Activated T-cell treated with anti-CD3 and anti-CD28 coated beads, Interleukin-2, amount 50 U/mL, for 72 hours (primary cell): ENCODE measurements at places on chromosomes 3 and 15. TPM values are rescaled to one million over a fixed set of nuclear protein-coding genes. Genes with fewer than 3 reads are reported as not detected.

The PP2D1 gene
- not detected for total RNA-seq

- DNase-seq: no peak
- H3K4me1 ChIP-seq: no peaks in the 10 kb centered on the region
- no peaks in the 10 kb centered on the region for H3K27me3 ChIP-seq
- no peaks in the 10 kb centered on the region for H3K36me3 ChIP-seq
These were observed 261.5 kb upstream of the COL8A1 start for GRCh38 chr3:99376926-99377325.

The ZIC4 gene
- total RNA-seq: not detected

- H3K27me3 ChIP-seq: peaks cover 12% of the 10 kb centered on the region
- peaks cover 7% of the 10 kb centered on the region for H3K4me1 ChIP-seq
- no peak overlapping the region for H3K4me3 ChIP-seq
- no peaks in the 10 kb centered on the region for H3K36me3 ChIP-seq
These were observed 90.7 kb downstream of the IGF2BP2 start for GRCh38 chr3:185733980-185734724.

The SIAH2 gene
- total RNA-seq: 91.2 TPM

GRCh38 chr3:49013113-49013737 is 5.2 kb downstream of the DALRD3 start:
- peaks cover 4% of the 10 kb centered on the region for H3K36me3 ChIP-seq
- no peaks in the 10 kb centered on the region for H3K27me3 ChIP-seq
- H3K4me1 ChIP-seq: peaks cover 34% of the 10 kb centered on the region
- H3K27ac ChIP-seq: no peak overlapping the region

GRCh38 chr3:194339356-194339755 is 11.8 kb downstream of the CPN2 start:
- H3K27ac ChIP-seq: no peak overlapping the region
- H3K36me3 ChIP-seq: no peaks in the 10 kb centered on the region
- DNase-seq: no peak
- H3K27me3 ChIP-seq: peaks cover 17% of the 10 kb centered on the region
- H3K4me1 ChIP-seq: peaks cover 7% of the 10 kb centered on the region

- no peak overlapping the region for H3K27ac ChIP-seq
- no peaks in the 10 kb centered on the region for H3K27me3 ChIP-seq
- no peaks in the 10 kb centered on the region for H3K4me1 ChIP-seq
- DNase-seq: no peak
- no peaks in the 10 kb centered on the region for H3K36me3 ChIP-seq
These were observed 127.5 kb upstream of the PLXNA1 start for GRCh38 chr3:126855374-126855773.

DNA sequence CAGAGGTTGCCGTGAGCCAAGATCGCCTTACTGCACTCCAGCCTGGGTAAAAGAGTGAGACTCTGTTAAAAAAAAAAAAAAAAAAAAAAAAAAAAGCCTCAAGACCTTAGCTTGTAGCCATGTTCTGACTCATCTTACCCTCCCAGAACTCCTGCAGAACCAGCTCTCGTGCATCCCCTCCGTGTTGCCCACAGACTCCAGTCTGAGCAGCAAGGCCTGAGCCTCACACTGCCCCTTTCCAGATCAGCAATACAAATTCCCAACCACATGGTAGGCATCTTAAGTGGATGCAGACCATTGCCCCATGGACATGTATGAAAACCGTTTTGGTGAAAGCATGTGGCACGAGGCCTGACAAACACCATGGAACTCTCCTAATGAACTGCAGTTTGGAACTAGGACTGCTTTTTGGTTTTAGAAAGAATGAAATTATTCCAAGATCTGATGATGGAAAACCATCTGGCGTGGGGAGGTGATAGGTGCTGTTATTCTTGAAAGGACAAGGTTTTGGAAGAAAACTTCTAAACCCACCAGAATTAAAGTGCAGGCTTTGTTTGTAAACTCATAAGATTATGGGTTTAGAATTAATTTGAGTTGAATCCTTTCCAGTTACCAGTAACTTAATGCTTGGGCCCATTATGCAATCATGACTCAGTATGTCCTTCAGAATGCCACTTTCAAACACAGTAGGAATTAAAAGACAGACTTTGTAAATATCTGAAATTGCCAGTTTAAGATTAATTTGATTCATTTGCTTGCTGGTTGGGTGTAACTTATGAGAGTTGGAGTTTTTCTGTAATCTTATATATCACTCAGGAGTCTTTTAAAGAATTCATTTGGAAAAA is 163.7 kb upstream of the LRTM1 start:
- no peaks in the 10 kb centered on the region for H3K36me3 ChIP-seq
- no peaks in the 10 kb centered on the region for H3K27me3 ChIP-seq
- no peak overlapping the region for H3K4me3 ChIP-seq

DNA sequence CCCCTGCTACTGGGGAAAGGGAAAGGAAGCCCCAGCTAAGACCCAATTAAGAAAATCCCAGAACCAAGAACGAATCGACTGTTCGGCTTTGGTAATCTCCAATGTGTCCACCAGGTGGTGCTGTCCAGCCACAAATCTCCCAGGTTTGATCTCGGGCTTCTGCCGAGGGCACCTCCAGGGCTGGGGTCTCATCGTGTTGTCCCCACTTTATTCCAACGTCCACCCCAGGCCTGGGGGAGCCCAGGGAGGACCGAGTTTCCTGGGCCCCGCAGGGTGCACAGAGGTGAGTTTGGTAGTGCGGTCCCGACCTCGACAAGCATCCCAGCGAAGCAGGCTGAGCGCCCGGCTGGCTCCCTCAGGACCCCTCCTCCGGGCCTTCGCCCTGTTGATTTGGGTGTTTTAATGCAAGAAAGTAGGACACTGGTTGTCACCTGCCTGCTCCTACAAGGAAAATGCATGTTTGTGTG is 185.1 kb downstream of the GOLGA6L6 start:
- H3K27ac ChIP-seq: no peak overlapping the region
- peaks cover 5% of the 10 kb centered on the region for H3K4me1 ChIP-seq
- H3K4me3 ChIP-seq: peak overlapping the region; percentile 60
- H3K36me3 ChIP-seq: no peaks in the 10 kb centered on the region

GRCh38 chr3:181292984-181293383 is 303.4 kb upstream of the DNAJC19 start:
- no peaks in the 10 kb centered on the region for H3K4me1 ChIP-seq
- no peaks in the 10 kb centered on the region for H3K27me3 ChIP-seq
- no peak for DNase-seq

The NGLY1 gene
- 67.3 TPM for total RNA-seq

DNA sequence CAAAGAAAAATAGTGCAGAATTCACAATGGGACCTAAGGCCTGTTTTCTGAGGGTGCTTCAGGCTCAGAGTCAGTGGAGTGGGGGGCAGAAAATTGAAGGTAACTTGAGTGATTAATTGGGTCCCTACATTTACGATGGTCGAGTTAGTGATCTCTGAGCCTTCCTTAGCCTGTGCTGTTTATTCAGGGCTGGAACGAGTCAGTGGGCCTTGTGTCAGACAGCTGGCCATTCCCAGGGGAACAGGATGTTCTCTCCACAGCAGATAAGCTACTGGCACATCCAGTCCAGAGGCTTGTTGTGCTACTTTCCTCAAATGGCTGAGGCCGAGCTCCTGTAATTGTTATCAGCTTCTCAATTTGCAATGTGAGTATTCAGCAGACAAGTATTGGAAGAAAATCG is 29.2 kb upstream of the CNTN3 start:
- no peaks in the 10 kb centered on the region for H3K27me3 ChIP-seq
- DNase-seq: no peak

DNA sequence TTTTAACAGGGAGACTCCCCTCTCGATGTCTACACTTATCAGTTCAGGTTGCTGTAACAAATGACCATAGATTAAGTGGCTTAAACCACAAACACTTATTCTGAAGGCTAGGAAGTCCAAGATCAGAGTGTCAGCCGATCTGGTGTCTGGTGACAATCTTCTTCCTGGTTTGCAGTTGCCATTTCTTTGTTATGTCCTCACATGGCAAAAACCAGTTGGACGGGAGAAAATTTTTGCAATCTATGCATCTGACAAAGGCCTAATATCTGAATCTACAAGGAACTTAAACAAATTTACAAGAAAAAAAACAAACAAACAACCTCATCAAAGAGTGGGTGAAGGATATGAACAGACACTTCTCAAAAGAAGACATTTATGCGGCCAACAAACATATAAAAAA is 116.9 kb upstream of the FOXB1 start:
- no peak for DNase-seq
- no peak overlapping the region for H3K27ac ChIP-seq
- no peak overlapping the region for H3K4me3 ChIP-seq
- H3K4me1 ChIP-seq: no peaks in the 10 kb centered on the region
- no peaks in the 10 kb centered on the region for H3K27me3 ChIP-seq
- H3K36me3 ChIP-seq: no peaks in the 10 kb centered on the region

GRCh38 chr3:28467414-28467813 is 118.8 kb upstream of the AZI2 start:
- peaks cover 2% of the 10 kb centered on the region for H3K36me3 ChIP-seq
- DNase-seq: no peak

The SNTN gene
- not detected for total RNA-seq

GRCh38 chr3:142787719-142788118 is 63.9 kb downstream of the TRPC1 start:
- H3K36me3 ChIP-seq: no peaks in the 10 kb centered on the region
- H3K4me1 ChIP-seq: no peaks in the 10 kb centered on the region
- H3K4me3 ChIP-seq: no peak overlapping the region
- H3K27ac ChIP-seq: no peak overlapping the region
- no peaks in the 10 kb centered on the region for H3K27me3 ChIP-seq

DNA sequence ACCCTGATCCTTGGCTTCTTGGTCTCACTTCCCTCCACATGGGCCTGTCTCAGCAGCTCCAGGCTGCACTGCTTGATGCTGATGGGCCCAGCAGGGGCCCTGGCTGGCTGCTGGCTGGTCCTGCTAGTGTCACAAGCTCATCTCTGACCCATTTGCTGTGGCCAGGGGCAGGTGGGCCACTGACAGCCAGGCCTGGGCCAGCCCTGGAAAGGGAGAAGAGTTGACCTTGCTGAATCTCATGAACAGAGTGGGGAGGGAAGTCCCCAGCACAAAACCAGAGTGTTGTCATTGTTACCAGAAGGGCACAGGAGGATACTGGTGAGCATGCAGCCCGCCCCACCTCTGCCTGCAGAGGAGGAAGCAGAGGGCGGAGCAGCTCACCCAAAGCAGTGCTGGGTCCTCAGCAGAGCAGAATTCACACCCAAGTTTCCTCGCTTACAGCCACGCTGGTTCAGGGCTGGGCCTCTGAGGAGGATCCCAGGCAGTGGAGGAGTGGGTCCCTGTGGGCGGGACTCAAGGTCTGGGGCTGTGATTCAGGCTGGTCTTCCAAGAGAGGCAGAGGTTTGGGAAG is 7.6 kb upstream of the KLF15 start:
- H3K36me3 ChIP-seq: no peaks in the 10 kb centered on the region
- peaks cover 7% of the 10 kb centered on the region for H3K4me1 ChIP-seq
- H3K27me3 ChIP-seq: peaks cover 21% of the 10 kb centered on the region
- no peak overlapping the region for H3K27ac ChIP-seq

GRCh38 chr3:69255928-69256327 is 130.0 kb downstream of the FRMD4B start:
- DNase-seq: no peak
- H3K4me3 ChIP-seq: no peak overlapping the region
- no peaks in the 10 kb centered on the region for H3K36me3 ChIP-seq

DNA sequence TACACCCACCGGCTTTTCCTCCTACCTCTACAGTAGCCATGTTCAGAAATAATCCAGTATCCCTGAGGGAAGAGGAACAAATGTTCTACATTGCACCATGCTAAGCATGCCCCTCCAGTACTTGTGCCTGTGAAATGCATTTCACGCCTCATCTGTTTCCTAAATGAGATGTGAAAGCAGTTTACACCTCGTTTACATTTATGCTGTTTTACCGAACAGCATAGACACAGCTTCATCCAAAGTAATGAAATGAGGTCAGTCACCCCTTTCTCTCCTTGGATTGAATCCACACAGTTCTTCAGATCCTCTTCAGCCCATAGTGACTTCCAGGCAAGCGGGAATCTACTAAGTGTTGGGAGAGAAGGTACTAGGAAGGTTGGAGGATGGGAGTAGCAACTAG is 514.3 kb downstream of the PDCD6IP start:
- H3K36me3 ChIP-seq: no peaks in the 10 kb centered on the region
- no peaks in the 10 kb centered on the region for H3K4me1 ChIP-seq
- no peak overlapping the region for H3K4me3 ChIP-seq
- no peaks in the 10 kb centered on the region for H3K27me3 ChIP-seq
- no peak for DNase-seq

DNA sequence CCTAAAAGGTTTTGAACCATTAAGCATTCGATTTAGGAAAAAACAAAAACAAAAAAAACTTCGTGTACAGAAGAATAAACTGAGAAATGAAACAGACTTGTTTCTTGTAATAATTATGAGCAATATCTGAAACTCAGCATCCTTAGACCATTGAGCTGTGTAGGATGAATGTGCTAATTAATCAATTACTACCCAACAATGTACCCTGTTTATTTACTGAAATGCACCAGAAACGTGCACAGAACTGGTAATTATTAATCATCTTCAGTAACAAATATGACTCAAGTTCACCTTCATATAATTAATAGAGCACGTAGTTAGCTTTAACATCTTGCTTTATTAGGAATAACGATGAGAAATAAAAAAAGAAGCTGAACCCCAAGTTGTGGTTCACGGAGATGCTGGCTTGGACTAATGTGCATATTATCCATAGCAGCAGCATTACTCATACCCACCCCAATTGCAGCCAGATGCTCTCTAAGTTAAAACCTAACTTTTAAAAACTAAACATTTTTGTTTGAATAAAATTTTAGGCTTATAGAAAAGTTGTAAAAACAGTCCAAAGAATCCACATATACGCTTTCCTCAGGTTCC is 10.2 kb upstream of the C15orf61 start:
- H3K36me3 ChIP-seq: no peaks in the 10 kb centered on the region
- H3K27ac ChIP-seq: no peak overlapping the region
- no peaks in the 10 kb centered on the region for H3K27me3 ChIP-seq
- H3K4me3 ChIP-seq: no peak overlapping the region

- H3K36me3 ChIP-seq: peaks cover 2% of the 10 kb centered on the region
- no peak for DNase-seq
- no peak overlapping the region for H3K27ac ChIP-seq
- H3K27me3 ChIP-seq: peaks cover 59% of the 10 kb centered on the region
- H3K4me1 ChIP-seq: peaks cover 18% of the 10 kb centered on the region
- peak overlapping the region; percentile 87 for H3K4me3 ChIP-seq
These were observed 1.0 kb upstream of the KLF15 start for GRCh38 chr3:126358038-126358815.

- peaks cover 58% of the 10 kb centered on the region for H3K27me3 ChIP-seq
- no peak for DNase-seq
- H3K4me1 ChIP-seq: peaks cover 22% of the 10 kb centered on the region
- H3K27ac ChIP-seq: no peak overlapping the region
- H3K4me3 ChIP-seq: no peak overlapping the region
These were observed 2.2 kb downstream of the RBP1 start for GRCh38 chr3:139537361-139537760.
